ENCODE measurements at places on chromosomes 2 and 18.

GRCh38 chr2:206480161-206480560 is 36.8 kb downstream of the ADAM23 start:
- DNase-seq = no peak

- no peak for DNase-seq
Measured at GRCh38 chr18:54267701-54268100, 1.6 kb upstream of the POLI start.

DNA sequence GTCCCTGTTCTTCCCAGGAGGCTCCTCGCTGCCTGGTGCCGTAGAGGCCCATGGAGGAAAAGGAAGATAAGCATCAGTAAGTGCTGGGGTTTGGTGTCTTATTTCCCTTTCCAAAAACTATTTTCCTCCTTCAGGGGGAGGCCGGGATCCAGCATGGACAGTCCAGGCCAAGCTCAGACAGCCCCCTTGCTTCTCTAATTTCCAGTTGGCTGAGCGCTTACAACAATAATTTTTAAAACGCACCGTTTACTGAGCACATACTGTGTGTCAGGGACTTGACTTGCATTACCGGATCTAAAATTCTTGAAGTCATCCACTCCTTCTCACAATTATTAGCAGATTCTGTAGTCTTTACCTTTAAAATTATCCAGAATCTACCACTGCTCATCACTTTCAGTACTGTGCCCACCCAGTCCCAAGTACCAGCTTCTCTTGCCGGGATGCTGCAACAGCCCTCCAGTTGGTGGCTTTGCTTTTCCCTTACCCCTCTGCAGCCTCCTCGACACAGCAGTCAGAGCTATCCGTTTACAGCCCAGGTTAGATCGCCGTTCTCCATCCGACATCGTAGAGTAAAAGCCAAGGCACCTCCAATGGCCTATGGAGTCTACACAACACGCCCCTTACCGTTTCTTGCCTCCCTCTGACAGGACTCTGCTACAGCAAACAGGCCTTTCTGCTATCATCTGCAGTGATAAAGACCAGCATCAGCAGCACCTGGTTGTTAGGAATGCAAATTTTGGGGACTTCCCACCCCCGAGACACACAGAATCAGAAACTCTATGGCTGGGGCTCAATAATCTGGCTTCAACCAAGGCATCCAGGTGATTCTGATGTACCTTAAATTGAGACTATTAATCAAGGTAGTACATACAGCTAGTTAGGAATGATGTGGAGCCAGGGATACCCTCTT is 75.2 kb upstream of the TSPYL6 start:
- DNase-seq = no peak

GRCh38 chr2:161625314-161625919 is 1.2 kb downstream of the SLC4A10 start:
- no peak for DNase-seq

DNA sequence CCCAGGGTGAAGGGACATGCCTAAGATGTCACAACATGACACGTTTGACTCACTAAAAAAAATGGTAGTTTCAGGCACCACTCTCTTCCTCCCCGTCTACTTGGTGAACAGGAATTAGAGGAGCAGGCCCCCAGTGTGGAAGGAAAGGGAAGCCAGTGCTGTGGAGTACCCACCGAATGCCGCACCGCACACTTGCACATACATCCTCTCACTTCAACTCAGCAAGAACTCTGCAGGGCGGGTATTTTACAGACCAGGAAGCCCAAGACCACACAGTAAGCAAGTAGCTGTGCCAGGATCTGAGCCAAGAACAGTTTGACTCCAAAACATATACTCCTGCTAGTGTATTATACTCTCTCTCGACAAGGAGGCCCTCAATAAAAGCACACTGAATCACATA is 69.8 kb downstream of the BCL2 start:
- DNase-seq = no peak

- no peak for DNase-seq
Measured at GRCh38 chr2:103808814-103809213, 1045.1 kb upstream of the POU3F3 start.

- no peak for DNase-seq
Measured at GRCh38 chr2:155802888-155803287, 529.6 kb downstream of the NR4A2 start.

- DNase-seq = no peak
Measured at GRCh38 chr2:31008561-31009114, 129.6 kb downstream of the GALNT14 start.

GRCh38 chr2:68837164-68837860 is 33.9 kb downstream of the BMP10 start:
- peak; percentile 91 for DNase-seq

- DNase-seq = no peak
Measured at GRCh38 chr2:232688201-232688600, 8.9 kb upstream of the GIGYF2 start.

DNA sequence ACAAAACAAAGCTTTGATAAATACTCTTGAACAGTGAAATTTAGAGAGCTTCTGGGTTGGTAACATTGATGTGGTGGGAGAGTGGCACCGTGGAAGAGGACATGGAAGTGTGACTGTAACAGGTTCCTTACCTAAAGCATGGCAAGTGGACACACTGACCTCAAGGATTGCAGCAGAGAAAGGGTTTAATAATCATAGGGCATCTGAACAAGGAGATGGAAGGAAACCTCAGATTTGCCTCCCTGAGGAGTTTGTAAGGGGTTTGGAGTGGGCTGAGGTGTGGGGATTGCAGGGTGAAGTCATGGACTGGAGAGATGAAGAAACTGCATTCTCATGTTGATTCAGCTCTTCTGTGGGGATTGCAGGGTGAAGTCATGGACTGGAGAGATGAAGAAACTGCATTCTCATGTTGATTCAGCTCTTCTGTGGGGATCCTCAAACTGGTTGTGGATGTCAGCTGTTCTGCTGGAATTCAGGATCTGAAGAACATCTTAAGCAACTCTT is 83.8 kb upstream of the TLK1 start:
- no peak for DNase-seq

GRCh38 chr18:41170346-41170745 is 784.7 kb upstream of the PIK3C3 start:
- no peak for DNase-seq

DNA sequence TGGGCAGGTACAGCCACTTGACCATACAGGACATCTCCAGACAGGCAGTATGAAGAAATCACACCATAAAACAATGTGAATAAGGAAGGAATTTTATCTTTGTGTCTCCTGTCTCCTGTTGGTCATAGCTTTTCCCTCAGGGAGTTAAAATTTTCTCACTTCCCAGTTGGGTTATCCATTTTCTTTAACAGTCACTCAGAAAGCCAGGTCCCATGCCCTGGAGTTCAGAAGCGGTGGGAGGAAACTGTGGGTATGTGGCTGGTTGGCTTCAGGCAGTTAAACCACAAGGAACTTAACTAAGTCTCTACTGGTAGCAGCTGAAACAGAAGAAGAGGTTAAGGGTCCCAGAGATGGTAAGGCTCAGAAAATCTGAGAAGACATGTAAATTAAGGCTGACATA is 6.5 kb upstream of the SMAD2 start:
- no peak for DNase-seq

- no peak for DNase-seq
Measured at GRCh38 chr18:48149020-48149685, 218.7 kb upstream of the SMAD2 start.

- no peak for DNase-seq
Measured at GRCh38 chr2:177282787-177283572, 18.5 kb upstream of the NFE2L2 start.

- no peak for DNase-seq
Measured at GRCh38 chr18:57084331-57085271, 62.3 kb upstream of the BOD1L2 start.

DNA sequence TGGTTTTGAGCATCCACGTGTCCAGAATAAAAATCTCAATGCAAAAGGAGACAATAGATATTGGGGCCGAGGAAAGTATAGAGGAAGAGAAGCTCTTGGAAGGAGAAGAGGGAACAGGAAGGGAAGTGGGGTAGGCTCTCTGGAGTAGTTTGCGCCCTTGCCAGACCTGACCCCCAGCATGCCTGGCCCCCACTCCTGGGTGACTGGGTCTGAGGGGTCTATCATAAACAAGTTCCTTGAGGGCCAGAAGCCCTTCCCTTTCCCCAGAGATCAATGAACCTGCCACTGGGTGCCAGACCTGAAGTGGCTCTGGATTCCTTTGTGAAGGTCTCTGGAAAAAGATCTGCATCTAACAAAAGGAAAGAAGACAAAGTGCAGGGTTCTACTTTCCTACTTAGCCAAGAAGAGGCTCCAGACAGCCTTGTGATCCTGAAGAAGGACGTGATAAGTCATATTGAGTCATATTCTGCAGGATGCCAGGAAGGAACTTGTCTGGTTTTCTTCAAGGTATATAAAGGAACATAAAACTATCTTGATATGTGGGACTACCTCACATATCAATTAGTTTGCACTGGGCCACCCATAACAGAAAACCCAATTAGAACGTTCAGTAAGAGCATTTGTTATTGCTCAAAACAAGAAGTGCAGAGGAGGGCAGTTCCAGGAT is 18.7 kb upstream of the ATOH8 start:
- DNase-seq = no peak

DNA sequence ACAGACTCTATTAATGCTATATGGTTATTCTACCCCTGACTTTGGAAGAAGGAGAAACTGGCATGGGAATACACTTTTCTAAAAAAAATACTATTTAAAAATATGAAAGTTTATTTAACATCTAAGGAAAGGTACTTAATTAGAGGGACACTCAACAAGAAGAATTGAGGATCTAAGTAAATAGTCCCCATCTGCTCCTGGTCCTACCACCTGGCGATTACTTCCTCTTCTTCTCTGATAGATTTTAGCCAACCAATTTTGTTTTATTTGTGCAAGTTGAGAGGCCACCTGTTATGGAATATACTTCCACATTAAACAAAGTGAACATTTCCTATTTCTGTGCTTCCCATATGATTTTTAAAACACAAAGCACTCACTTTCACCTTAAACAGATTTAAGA is 111.7 kb downstream of the BCL2 start:
- DNase-seq = no peak

DNA sequence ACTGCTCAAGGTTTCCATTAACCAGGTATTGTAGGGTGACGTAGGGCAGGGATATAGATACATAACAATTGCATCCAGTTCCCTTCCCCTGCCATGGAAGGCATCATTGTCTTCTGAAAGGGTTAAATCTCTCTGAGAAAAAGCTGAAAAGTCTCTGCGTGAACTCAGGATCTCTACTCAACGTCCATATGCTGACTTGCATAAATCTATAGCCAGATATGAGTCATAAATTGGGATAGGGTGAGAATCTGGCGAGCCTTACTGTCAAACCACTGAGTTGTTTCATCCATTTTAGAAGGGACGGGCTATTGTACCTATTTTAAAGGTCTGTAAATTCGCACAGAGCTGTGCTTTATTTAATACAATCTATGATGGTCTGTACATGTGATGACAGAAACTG is 258.3 kb downstream of the L3MBTL4 start:
- DNase-seq = no peak

- DNase-seq = no peak
Measured at GRCh38 chr2:216546641-216547403, 48.2 kb downstream of the RPL37A start.

GRCh38 chr18:47436871-47437270 is 185.4 kb upstream of the SKOR2 start:
- DNase-seq = no peak

- DNase-seq = no peak
Measured at GRCh38 chr2:36403675-36404230, 48.2 kb downstream of the CRIM1 start.

GRCh38 chr18:13628211-13628610 is 98.1 kb downstream of the FAM210A start:
- no peak for DNase-seq

GRCh38 chr2:184689638-184690037 is 91.3 kb downstream of the ZNF804A start:
- no peak for DNase-seq

DNA sequence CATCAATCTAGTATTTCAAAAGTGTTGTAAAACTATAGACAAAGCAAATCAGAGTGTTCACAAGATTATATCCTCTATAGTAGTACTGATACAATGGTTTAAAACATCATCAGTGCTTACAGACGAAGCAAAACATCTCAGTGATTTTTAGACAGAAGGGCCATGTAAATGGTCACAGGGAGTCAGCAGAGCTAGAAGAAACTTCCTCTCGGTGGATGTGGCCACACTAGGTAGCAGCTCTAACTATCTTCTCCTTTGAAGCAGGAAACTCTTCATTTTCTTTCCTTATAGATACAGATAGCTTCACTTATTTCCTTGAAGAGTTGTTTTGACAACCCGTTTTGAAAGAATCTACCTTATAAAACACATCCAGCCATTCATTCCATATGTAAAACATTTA is 80.4 kb upstream of the CD226 start:
- no peak for DNase-seq

DNA sequence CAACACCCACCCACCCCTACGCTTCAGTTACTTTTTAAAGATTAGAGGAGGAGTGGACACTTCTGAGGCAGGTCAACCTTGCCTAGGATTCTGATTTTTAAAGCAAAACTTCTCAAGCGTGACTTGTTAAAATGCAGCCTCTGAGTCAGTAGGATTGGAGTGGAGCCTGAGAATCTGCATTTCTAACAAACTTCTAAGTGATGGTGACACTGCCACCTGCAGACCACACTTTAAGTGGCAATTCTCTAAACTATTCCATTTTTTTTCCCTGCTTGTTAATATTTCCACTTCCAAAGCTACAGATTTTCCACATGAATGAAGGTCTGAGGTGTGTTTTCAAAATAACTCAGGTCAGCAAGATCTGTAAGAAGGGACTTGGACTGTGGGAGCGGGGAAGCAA is 171.1 kb upstream of the CCDC150 start:
- DNase-seq = no peak

- no peak for DNase-seq
Measured at GRCh38 chr2:42192652-42193566, 23.8 kb downstream of the EML4 start.

DNA sequence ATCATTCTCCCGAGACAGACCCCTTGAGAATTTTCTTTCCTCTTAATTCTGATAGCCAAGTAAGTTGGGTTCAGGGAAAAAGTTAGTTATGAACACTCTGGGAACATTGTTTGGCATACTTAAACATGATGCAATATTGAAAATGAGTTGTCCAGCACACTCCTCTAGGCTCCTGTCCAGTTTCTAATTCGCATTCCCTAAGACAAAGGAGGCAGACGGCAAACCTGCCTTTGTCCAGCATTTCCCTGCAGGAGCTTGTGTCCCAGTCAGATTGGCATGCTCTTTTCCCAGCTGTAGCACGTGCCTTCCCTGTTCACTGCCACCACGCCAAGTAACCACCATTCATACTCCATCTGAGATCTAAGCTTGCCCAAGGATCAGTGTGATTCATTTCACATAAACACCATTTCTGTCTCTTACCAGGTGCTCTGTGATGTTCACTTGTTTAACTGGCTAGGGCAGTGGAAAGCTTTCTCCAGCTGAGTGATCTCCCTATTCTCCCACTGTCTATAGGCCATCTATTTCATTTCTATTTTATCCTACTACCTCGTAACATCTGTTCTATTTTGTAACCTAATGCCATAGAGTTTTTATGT is 150.0 kb upstream of the EPB41L3 start:
- no peak for DNase-seq

All from Right ventricle myocardium inferior (tissue), 1 donor.